ENCODE measurements at places on chromosomes 12 and 14.

DNA sequence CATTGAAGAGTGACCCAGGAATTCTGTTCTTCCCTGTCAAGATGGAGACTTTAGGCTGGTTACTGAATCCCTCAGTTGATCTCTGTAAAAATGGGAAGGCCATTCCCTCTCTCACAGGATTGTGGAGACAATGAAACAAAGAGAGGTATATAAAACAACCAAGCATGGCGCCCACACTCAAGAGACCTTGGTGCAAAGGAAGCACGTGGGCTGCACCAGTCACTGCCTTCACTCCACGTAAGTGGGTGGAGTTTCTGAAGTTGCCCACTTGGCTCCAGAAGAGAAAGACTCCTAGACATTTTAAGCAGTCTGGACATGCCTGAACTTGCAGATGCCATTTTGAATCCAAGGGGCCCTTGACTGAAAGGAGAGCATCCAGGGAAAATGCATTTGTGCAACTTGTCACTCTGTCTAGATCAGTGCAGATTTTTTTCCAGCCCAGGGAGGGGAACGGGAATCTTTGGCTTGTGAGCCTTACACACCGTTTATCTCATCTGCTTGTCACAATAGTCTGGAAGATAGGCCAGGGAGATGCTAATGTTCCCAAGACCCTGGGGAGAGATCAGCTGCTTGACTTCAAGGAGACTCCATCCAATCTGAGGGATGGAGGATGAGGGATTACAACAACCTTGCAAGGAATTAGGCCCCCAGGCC lies 96.9 kb upstream of the TBX3 start:
- DNase-seq, result no peak

- DNase-seq, result peak; percentile 79
Measured at GRCh38 chr12:114263056-114263805, 142.7 kb downstream of the TBX5 start.

DNA sequence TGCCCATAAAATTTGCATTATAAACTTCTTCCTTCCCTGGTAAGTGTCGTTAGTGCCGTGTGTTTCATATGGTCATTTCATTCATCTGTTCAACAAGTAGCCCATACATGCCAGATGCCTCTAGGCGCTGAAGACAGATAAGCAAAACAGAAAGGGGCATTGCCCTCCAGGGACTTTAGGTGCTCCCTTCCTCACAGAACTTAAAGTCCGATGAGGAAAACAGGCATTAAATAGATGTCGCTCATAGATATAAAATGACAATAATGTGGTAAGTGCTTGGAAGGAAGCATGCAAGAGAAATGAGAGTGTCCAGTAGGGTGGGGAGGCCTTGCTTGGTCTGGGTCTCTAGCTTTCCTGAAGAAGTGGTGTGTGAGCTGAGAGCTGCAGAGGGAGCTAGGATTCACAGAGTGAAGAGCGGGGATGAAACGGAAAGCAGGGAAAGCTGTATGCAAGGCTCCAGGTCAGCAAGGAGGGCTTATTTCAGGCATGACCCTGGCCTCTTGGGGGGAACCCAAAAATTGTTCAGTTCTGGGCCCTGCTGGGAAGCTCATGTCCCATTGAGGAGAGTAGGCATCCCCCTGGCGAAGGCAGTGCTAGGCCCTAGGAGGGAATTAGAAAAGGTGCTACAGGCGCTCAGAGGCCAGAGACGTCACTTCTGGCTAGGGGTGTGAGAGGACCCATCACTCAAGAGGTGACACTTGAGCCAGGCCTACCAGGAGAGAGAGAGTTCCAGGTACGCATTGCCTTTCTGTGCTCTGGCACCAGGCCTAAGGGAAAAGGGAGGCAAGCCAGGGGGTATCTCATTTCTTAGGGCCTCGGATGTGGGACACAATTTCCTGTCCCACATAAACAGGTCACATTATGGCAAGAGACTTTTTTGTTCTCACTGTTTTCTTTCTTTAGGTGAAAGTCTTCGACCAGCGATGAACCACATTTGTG lies 11.9 kb downstream of the UBE3B start:
- no peak for DNase-seq

- no peak for DNase-seq
Measured at GRCh38 chr14:41490323-41490722, 116.4 kb upstream of the LRFN5 start.

- peak; percentile 21 for DNase-seq
Measured at GRCh38 chr12:94725375-94726168, 75.2 kb upstream of the TMCC3 start.

GRCh38 chr14:99925471-99925870 lies 132.3 kb downstream of the EML1 start:
- no peak for DNase-seq

DNA sequence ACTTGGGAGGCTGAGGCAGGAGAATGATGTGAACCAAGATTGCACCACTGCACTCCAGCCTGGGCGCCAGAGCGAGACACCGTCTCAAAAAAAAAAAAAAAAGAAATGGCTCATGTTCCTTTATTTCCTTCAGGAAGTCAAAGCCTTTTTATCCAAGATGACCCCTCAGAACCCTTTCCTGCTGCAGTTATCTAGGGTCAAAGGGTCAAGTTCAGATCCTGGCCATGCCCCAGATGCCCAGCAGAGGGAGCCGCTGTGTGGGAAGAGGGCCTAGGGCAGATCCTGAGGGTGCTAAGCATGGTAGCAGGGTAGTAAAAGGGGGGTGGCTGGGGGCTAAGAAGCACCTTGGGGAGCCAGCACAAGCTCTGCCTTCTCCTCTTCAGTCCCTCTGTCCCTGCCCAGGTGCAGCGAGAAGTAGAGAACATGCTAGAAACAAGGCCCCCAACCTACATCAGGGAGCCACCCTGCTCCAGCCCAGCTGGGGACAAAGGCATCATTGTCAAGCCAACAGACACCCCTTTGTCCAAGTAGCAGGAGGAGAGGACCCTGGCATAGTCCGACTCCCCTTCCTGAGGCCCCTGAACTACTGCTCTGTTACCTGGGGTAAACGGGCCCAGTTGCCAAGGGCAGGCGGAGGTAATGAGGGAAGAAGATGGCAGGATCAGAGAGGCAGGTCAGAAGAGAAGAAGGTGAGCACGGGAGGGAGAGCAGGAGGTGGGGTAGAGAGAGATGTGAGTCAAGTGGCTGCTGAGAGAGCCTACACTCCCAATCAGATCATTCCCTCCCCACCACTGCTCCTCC lies 6.5 kb downstream of the NFE2 start:
- DNase-seq, result no peak

GRCh38 chr12:67991158-67991557 lies 1.9 kb downstream of the IFNG-AS1 start:
- no peak for DNase-seq

GRCh38 chr12:49867570-49868341 lies 24.9 kb upstream of the BCDIN3D start:
- no peak for DNase-seq

GRCh38 chr14:33839193-33840076 lies 111.4 kb downstream of the EGLN3 start:
- peak; percentile 36 for DNase-seq

- DNase-seq, result no peak
Measured at GRCh38 chr12:30732954-30733637, 21.7 kb downstream of the CAPRIN2 start.

DNA sequence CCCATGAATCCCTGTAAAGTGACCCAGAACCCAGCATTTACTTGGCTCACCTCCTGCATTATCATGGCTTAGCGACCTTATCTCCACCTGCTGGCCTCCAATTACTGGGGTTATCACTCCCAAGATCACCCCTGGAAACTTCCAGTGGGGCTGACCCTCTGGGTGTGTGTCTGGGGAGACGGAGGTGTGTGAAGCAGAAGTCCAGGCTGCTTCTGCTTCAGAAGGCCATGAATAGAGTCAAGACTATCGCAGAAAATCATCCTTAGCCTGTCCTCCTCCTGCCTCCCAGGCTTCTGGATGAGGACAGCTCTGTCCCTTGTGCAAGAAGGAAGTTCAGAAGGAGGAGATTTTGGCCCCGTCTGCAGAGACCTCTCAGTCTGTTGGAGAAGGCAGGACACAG lies 408 bp upstream of the KRT72 start:
- DNase-seq, result no peak

All from fibroblast of skin of right biceps (primary cell).